ENCODE measurements at places on chromosomes 16 and 17.

GRCh38 chr17:56659622-56660021, 66.1 kb downstream of the NOG start:
- DNase-seq: no peak

DNA sequence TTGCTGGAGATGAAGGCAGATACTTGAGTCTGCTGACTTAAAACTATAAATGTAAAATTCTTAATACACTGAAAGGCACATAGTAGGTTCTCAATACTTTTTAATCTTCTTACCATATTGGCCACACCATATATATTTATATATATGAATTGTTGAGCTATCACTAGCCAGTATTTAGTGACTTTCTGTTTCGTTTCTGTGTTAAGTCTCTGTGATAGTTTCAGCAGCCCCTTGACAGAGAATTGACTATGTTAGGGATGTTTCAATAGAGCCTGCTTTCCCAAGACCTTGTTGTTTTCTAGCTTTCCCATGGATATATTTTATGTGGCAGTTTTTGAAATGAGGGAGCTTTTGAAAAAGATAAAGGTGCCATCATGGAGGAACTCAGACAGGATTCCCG, 206.5 kb upstream of the GOT2 start:
- DNase-seq: no peak

GRCh38 chr17:9465210-9465921, 110.3 kb downstream of the STX8 start:
- DNase-seq: no peak

DNA sequence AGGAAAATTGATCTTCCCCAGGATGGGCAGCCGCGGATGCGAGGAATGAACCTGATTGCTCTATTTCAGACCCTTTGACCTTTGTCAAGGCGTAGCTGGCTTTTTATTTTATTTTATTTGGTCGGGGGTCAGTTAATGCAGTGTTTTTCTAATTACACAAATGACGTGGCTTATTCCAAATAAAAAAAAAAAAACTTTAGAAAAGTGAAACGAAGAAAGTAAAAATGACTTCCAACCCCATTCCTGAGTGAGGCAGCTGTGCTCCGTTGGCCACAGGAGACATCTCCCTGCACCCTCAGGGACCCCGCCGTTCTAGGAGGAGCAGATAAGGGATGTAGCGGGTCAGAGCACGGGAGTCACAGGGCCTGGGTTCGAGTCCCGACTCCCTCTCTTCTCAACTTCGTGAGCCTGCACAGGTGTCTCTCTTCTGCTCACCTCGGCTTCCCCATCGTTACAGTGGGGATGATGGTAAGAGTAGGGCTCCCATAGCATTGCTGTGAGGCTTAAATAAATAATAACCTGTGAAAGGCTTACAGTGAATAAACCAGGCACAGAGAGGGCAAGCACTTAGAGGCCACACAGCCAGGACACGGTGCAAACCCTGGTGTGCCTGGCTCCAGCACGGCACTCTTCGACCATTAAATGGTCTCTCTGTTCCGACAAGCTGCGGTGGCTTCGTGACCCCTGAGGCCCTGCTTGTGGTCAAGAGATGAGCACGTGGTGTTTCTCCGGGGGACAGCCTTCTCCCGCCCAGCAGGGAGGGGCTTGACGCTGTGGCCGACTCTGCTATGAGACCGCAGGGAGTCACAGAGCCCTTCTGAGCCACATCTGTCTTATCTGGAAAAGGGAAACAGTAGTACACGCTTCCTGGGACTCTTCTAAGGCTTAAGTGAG, 10.2 kb downstream of the FOXF1 start:
- no peak for DNase-seq

- no peak for DNase-seq
These were observed 258.6 kb downstream of the CBLN1 start for GRCh38 chr16:49023050-49023449.

GRCh38 chr17:74328487-74328886, 2.5 kb downstream of the KIF19 start:
- DNase-seq: no peak

DNA sequence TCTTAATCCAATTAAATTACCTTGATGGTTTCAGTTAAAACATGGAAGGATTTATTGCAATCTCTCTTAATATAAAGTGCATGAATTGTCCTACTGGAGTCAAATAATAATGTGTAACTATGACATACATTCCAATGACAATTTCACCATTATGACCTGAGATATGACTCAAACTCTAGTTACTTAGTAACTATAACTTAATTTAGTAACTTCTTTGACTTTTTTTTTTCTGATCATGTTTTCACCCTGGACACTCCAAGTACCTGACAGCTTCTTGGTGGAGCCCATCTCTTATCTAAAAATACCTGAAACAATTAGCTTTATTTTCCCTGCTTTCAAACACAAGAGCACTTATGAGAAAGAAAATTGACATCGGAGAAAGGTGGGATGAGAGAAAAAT, 123.7 kb downstream of the STX8 start:
- no peak for DNase-seq

DNA sequence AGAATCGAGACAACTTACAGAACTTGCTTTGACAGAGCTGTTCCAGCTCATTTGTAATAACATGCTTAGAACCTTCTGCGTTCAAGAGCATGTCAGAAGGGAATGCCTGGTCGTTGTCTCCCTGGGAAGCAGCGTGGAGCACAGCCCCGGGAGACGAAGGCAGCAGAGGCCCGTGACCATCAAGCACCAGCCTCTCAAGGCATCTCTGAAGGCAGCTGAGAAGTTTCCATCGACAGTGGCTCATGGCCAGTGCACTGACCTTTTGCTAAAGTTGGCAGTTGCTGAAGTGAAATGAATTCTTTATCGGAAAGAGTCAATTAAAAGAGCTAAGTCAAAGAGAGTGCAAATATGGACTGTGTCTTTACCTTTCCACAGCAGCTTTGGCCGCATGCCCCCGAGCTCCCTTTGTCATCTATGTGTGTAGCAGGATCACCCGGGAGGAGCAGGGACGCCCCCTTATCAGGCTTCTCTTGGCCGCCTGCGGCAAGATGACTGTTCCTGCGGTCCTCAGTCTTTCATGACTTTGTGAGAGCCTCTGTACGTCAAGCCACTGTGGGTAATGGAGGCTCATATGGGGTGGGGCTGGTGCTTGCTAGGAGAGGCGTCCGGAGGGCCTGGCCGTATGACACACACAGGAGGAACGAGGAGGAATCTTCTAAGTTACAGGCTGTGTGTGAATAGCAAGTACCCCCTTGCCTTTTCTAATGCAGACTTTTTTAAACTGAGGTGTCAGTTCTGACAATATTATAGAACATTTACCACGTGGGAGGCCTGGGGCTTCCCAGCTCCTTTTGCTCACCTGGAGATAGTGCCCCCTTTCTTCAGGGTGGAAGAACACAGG, 54.2 kb downstream of the LDHD start:
- DNase-seq: no peak

DNA sequence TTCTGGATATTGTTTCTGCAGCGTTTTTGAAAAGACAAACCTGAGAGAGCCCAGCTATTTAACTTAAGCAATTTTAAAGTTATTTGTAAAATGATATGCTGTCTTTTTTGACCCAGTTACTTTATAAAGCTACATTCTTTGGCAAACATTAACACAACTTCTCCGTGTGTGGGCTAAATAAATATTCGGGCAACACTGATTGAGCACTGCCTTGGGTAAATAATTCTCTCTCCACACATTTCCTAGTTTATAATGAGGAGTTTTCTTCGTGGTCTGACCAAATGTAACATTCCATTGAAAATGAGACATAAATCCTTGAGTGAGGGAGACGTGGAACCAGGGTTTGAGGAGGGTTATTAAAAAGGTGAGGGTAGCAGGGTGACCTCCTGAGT, 142.8 kb downstream of the WWOX start:
- DNase-seq: no peak

DNA sequence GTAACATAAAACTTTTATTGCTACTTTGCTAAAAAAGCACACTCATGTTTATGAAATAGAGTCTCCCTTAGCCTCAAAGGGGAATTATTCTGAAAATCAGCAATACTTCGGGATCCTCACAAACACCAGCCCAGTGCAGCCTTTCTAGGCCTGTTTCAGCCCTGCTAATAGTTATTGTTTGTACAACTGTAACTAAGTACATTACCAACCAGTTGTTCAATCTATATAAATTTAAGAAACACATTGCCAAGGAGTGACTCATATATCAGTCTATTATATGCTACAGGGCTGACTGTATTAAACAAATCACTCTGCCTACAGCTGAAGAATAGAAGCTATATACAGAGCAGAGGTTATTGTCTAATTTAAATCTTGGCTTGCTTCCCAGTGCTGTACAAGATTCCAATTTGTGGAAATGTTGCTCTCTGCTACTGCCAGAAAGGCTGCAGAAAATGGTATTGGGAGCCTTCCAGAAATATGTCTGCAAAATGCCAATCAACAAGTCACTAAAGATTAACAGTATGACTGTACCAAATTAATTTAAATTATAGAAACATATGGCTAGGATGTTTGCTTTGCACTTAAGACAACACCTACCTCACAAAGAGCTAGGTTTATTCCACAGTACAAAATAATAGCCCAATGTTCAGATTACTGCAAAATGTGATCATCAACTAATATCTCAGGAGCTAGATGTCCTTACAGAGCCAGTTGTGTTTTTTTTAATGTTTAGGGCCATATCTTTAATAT, 49.7 kb downstream of the TOX3 start:
- DNase-seq: no peak

- DNase-seq: peak; percentile 70
These were observed 17.1 kb downstream of the PMP22 start for GRCh38 chr17:15247891-15248529.

- DNase-seq: no peak
These were observed 7.2 kb upstream of the MRTFB start for GRCh38 chr16:14063618-14064581.

DNA sequence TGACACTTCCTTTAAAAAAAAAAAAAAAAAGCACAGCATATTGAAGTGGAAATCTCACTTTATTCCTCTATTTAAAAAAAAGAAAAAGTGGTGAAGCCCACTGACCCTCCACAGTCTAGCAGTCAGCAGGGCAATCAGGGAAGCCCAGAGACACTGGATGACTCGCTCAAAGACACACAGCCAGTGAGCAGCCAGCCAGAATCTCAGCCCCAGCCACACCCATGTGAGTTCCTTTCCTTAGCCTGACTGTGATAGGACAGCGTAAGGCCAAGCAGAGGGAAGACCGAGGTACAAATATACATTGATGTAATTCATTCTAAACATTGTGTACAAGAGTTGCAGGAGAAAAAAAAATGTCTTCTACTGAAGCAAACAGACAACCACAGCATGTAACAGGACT, 22.5 kb downstream of the XPO6 start:
- DNase-seq: no peak

DNA sequence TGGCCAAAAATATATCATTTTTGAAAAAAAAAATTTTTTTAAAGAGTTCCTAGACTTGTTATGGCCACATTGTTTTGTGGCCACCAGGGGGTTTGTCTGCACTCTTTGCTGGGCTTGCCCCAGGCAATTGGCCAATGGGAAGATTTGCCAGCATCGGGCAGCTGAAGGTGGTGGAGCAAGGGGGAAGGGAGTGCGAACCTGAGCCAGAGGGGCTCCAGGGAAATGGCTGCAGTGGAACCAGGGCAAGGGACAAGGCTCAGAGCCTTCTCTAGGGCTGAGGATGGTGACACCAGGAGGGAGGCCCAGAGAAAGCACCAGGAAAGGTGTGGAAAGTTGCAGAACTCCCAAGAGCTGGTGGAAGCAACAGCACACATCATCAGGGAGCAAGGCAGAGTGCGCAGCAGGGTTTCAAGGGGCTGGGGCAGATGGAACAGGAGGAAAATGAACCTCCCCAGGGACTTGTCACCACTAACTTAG, 15.5 kb upstream of the CMIP start:
- DNase-seq: peak; percentile 80

Measured in iPS-NIHi11 (cell line).